Caco-2 (cell line): ENCODE measurements at places on chromosomes 3 and 15. TPM values are rescaled to one million over a fixed set of nuclear protein-coding genes. Genes with fewer than 3 reads are reported as not detected.

GRCh38 chr15:31560643-31561042 lies 234.0 kb downstream of the KLF13 start:
- no peak overlapping the region for H3K4me3 ChIP-seq
- H3K4me1 ChIP-seq, result no peaks in the 10 kb centered on the region
- H3K27ac ChIP-seq, result no peak overlapping the region
- no peaks in the 10 kb centered on the region for H3K36me3 ChIP-seq

DNA sequence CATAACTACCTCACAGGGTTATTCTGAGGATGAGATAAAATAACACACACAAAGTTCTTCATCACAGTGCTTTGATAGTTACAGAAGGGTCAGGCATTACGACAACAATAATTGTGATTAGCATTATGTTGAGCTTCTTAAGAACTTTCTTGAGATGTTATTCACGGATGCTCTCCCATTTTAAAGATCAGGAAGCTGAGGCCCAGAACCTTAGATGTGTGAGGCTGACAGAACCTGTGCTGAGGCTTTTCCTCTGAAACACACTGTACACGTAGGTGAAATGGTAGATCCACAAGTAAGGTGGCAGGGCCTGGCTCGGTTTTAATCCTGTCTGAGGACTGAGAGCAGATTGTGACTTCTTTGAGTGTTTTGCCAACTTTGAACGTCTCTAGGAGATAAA lies 211.2 kb upstream of the BHLHE40 start:
- H3K4me3 ChIP-seq, result no peak overlapping the region
- H3K36me3 ChIP-seq, result no peaks in the 10 kb centered on the region
- H3K4me1 ChIP-seq, result no peaks in the 10 kb centered on the region
- no peak overlapping the region for H3K27ac ChIP-seq
- H3K27me3 ChIP-seq, result no peaks in the 10 kb centered on the region

CHRM5 gene
- not detected in 2 replicates for total RNA-seq

ESYT3 gene
- 5.7 and 7.6 TPM in 2 replicates for total RNA-seq

- no peak overlapping the region for H3K4me3 ChIP-seq
- H3K27me3 ChIP-seq, result no peaks in the 10 kb centered on the region
- H3K36me3 ChIP-seq, result no peaks in the 10 kb centered on the region
- peaks cover 30% of the 10 kb centered on the region for H3K4me1 ChIP-seq
These were observed 35.4 kb downstream of the AADACL2 start for GRCh38 chr3:151769175-151769574.

THOC7 gene
- total RNA-seq, result 68.4 and 78.3 TPM in 2 replicates

RBPMS2 gene
- total RNA-seq, result 8.7 and 9.3 TPM in 2 replicates

DNA sequence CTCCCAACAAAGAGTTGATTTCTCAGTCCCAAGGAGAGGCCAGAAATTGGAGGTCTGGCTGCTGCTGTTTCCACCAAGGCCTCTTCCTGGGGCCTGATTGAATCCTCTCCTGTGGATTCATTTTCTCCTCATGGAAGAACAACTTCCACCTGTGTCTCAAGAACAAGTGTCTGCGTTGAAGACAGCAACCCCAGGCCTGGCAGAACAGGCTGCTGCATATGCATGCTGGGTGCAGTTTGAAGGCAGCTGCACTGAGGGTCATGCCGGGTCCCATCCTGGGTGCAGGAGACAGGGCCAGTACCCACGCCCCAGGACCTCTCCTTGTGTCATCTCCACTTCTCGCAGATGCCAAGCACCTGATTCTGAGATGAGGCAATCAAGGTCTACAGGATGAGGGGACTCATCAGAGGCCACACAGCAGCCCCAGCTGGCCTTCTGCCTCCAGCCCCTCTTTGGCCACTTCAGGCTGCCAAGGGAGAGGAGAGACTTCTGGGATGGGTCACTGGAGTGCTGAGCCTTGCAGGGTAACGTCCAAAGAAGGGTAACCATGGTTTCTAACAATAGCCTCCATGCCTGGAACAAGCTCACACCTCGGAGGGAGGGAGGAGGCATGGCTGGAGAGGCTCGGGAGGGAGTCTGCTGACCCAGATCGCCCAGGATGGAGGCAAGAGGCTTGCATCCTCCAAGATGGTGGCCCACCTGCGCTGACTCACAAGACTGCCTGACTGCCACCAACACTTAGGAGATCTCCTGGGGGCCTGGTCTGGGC lies 30.0 kb downstream of the HCN4 start:
- no peak overlapping the region for H3K27ac ChIP-seq
- no peaks in the 10 kb centered on the region for H3K36me3 ChIP-seq
- no peak overlapping the region for H3K4me3 ChIP-seq
- H3K4me1 ChIP-seq, result no peaks in the 10 kb centered on the region
- DNase-seq, result no peak

GRCh38 chr3:105828703-105829102 lies 40.1 kb downstream of the CBLB start:
- no peaks in the 10 kb centered on the region for H3K36me3 ChIP-seq
- H3K4me3 ChIP-seq, result no peak overlapping the region
- peaks cover 9% of the 10 kb centered on the region for H3K4me1 ChIP-seq
- no peak overlapping the region for H3K27ac ChIP-seq
- no peak for DNase-seq
- H3K27me3 ChIP-seq, result no peaks in the 10 kb centered on the region

- H3K4me3 ChIP-seq, result no peak overlapping the region
- DNase-seq, result no peak
- H3K4me1 ChIP-seq, result peaks cover 4% of the 10 kb centered on the region; the same call in 1 of the 2 replicates
These were observed 33.5 kb downstream of the ALS2CL start for GRCh38 chr3:46660003-46660402.

DNA sequence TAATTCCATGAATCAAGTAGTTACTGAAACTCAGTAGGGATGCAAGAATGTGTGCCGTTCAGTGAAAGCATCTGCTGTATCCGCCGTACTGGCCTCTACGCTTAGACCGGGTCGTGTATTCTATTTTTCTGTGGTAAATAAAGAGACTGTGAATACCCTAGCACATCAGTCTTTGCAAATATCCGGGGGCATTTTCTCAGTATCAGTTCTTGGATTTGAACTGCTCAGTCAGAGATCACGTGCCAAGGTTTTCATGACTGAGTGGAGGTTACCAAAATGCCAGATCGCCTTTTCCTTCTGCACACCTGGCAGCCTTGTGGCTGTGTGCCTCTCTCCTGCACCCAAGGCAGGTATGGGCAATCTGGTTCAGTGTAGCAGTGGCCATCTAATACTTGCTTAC lies 377.0 kb downstream of the OCA2 start:
- no peak overlapping the region for H3K27ac ChIP-seq
- DNase-seq, result no peak
- no peaks in the 10 kb centered on the region for H3K36me3 ChIP-seq
- no peaks in the 10 kb centered on the region for H3K27me3 ChIP-seq

DNA sequence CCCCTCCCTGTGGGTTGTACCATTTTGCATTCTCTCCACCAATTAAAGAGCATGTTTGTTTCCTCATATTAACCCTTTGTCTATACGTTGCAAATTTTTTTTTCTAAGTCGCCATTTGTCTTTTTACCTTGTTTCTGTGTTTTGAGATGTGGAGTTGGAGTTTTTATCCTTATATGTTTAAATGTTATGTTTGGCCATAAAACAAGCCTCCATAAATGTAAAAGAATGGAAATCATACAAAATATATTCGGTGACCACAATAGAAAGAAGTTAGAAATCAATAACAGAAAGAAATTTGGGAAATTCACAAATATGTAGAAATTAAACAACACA lies 29.2 kb downstream of the LRRK1 start:
- H3K4me1 ChIP-seq, result peaks cover 6% of the 10 kb centered on the region; the same call in 1 of the 2 replicates
- H3K4me3 ChIP-seq, result no peak overlapping the region
- no peak overlapping the region for H3K27ac ChIP-seq
- no peaks in the 10 kb centered on the region for H3K36me3 ChIP-seq

DNA sequence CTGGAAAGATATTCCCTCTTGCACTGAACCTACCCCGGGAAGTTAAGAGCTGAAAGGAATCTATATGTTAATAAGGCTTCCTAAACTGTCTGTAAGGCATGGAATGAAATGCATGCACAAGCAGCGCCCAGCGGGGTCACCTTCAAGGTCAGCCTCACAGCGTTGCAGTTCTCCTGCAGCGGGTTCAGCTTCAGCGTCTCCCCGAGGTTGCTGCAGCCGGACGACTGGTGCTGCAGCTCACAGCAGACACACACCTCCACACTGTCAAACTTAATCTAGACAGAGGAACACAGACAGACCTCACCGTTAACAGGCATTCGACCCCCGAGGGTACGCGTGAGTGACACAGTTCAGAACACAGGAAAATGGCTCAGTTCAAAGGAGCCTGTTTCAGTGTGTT lies 73.3 kb downstream of the NSMCE3 start:
- no peak for DNase-seq
- H3K4me1 ChIP-seq, result no peaks in the 10 kb centered on the region
- no peak overlapping the region for H3K4me3 ChIP-seq
